Sciatic nerve (tissue), 2 donors: ENCODE measurements at places on chromosomes 11 and 22. TPM values are rescaled to one million over a fixed set of nuclear protein-coding genes. Genes with fewer than 3 reads are reported as not detected.

DNA sequence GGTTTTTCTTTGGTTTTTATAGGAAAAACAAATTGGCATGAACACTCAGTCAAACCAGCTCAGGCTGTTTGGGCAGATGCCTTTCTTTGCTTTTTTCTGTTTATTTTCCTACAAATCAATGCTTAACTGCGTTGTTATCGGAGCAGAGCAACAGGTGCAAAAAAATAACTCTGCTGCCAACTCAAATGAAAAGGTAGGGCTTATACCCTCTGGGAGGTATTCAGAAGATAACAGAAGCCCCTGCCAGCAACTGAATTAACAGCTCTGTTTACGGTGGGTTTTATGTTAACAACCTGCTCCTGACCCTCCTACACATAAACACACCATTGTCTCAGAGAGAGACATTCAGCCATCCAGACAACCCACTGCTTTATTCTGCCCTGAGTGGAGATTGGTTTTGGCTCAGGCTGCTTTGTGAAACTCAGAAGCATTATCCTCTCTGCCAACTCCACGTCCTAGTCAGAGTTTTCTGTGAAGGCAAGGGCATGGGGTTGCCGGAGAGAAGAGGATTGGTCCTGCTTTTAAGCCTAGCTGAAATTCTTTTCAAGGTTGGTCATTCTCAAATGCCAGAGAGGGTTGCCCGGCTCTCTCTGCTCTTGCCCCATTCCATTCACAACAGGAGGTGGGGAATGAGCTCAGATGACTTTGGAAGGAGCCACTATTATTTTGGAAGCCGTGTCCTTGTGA is 11.4 kb downstream of the EHF start:
- no peak for DNase-seq

DNA sequence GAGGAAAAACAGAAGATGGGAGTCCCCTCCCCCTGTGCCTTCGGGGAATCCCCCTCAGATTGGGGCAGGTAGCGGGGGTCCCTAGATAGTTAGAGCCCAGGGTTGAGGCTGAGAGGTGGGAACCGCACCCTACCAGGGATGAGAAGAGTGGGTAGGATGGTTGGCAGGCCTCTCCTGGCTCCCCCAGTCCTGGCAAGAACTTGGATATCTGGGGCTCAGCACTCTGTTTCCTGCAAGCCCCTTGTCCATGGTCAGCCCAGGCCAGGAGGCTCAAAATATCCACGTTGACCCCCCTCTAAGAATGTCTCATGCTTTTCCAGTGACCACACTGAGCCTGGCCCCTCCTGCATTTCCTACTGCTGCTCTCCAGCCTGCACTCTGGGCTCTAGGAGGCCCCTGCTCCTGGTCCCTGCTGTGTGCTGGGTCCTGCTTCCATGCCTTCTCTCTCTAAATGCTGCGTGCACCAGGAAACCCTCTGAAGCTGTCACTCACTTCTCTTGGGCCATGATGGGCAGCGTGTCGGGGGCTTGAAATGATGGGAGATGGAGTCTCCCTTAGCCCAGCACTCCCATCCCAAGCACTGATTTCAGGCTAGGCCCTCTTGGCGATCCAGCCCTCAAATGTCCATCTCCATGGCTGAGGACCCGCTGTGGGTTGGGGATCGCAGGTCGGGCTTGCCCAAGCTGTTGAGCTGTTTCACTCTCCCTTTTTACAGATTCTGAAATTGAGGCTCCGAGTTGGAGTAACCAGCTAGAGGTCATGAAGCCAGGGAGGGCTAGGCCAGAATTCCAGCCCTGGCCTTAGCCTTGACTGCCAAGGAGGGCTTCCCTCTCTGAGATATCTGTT is 2.0 kb downstream of the MAP3K11 start:
- DNase-seq: no peak

DNA sequence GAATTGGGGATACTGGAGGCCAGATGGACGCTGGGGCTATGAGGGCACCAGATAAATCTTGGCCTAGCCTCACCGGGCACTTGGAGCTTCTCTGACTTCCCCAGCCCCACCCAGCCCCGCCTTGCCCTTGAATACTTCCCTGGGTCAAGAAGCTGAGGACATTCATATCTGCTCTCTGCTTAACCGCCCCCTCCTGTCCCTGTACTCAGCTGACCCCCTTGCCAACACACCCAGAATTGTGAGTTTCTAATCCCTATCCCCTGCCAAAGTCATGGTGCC is 22.0 kb downstream of the FADS3 start:
- no peak for DNase-seq

GRCh38 chr11:115182282-115182955 is 321.8 kb downstream of the CADM1 start:
- DNase-seq: no peak

DNA sequence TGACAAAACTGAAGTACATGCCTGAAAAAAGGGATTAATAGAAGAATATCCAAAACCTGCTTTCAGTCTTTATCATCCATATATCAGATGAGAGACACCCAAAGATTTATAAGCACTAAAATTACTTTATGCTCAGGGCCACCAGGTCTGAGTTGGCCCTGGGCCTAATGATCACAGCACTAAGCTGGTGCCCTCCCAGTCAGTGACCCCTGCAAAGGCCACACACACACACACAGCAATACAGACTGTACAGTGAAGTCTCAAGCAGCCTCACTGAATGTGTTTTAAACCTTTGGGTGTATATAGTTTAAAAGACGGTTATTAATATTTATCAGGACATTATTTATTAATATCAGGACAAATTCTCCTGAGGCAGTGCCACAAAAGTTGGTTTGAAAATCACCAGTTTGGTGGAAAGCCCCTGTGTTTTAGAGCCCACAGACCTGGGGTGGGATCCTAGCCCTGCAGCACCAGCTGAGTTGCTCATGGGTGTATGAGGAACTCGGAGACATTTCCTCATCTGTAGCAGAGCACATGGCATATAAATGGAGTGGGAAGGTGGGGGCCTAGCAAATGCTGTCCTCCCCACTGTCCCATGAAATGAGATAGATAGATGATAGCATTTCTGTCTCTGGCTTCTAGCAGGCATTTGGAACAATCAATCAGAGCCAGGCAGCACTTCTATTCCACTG is 48.4 kb upstream of the HORMAD2 start:
- DNase-seq: no peak

DNA sequence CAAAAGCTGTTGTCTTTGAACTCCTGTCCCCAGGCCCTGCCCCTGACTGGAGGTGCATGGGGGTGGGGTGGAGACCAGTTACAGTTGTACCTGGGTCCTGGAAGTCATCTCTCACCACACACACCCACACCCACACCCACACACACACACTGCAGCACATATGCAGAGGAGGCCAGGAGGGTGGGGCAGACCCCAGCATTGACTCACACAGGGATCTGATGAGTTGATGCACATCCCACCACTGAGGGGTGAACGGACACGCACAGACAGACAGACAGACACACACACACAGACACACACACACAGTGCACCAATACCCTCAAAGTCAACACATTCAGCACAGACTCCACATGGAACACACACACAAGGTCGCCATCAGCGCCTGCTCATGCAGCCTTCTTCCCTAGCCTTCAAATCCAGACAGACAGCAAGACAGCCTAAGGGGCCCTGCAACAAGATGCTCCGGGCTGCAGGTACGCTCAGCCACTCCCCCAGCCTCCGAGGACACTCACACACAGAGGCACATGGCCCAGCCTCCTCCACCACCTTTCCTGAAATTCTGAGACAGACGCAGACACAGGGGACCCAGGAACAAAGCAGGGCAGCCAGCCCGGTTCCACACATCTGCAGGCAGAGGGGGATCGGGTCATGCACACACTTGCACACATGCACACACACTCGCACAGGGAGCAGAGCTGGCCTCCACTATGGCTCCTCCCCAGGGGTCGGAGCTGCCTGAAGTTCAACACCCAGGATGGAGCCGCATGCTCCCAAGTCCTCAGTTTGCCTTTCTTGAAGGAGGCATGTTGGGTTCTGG is 26.5 kb downstream of the SYT7 start:
- no peak for DNase-seq

GRCh38 chr11:36427876-36428275 is 82.2 kb downstream of the TRAF6 start:
- no peak for DNase-seq

GRCh38 chr22:29811377-29811776 is 26.7 kb downstream of the ASCC2 start:
- no peak for DNase-seq

DNA sequence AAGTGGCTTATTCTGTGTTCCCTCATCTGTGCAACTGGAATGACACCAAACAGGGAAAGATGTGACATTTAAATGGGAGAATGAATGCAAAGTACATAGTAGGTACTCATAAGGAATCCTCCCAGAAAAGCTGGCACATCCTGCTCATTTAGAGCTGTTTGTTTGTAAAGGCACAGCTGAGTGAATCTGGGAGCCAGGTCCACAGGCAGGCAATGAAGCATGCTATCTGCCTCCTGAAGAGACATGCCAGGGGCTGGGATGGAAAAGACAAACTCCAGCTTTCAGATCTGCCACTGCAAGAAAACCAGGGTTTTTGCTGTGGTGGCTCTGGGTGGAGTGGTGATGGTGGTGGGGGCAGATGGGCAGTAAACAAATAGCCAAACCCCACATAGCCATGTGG is 150.1 kb downstream of the TENM4 start:
- DNase-seq: no peak

DNA sequence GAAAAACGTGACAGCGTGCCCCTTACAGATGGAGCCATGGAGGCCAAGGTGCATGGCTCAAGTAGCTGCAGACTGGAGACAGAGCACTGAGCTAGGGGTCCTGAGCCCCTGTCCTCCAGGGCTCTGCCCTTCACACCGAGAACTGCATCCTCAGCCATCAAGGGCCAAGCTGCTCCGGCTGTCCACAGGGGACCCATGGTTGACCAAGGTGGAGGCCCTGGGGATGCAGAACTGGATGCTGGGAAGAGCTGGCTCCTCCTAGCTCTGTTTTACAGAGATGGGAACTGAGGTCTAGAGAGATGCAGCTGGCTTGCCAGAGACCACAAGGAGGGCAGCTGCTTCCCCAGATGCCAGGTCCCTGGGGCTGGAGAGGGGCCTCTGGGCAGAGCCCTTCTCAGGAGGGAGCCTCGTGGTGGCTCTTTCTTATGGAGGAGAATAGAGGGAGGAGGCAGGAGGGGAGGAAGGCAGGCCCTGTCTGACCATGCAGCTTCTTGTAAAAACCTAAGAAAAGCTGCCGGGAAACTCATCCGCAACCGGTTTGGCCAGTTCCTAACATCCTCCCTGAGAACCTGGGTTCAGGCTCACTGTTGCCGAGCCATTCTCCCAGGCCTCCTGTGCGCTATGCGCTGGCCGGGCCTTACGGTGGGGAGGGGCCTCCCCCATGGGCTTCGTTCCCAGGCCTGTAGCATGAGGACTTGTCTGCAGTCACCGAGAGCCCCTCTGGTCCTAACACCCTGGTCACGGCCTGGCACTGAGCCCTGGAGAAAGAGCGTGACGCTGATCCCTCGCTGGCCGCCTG is 80.6 kb downstream of the WNT7B start:
- DNase-seq: no peak

DNA sequence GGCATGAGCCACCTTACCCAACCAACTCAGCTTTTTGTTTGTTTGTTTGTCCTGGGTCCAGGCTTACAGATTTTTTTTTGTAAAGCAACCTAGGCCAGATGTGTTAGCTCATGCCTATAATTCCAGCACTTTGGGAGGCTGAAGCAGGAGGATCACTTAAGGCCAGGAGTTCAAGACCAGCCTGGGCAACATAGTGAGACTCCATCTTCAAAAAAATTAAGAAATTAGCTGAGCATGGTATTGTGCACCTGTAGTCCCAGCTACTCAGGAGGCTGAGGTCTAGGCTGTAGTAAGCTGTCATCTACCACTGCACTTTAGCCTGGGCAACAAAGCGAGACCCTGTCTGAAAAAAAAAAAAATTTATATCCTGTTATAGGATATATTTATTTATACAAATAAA is 28.7 kb upstream of the GRK2 start:
- no peak for DNase-seq

GRCh38 chr22:47064016-47064415 is 301.6 kb downstream of the TBC1D22A start:
- peak; percentile 32 for DNase-seq

The CFL1 gene
- total RNA-seq: 437 TPM

The OR5T2 gene
- total RNA-seq: not detected

The LTO1 gene
- total RNA-seq: 35.2 TPM

The PTPN5 gene
- total RNA-seq: 3.2 TPM

The HSCB gene
- total RNA-seq: 13.9 TPM
